AG04450 (cell line): ENCODE measurements at places on chromosomes 7 and 10.

GRCh38 chr10:5314840-5315239 lies 49.9 kb upstream of the UCN3 start:
- DNase-seq: no peak

DNA sequence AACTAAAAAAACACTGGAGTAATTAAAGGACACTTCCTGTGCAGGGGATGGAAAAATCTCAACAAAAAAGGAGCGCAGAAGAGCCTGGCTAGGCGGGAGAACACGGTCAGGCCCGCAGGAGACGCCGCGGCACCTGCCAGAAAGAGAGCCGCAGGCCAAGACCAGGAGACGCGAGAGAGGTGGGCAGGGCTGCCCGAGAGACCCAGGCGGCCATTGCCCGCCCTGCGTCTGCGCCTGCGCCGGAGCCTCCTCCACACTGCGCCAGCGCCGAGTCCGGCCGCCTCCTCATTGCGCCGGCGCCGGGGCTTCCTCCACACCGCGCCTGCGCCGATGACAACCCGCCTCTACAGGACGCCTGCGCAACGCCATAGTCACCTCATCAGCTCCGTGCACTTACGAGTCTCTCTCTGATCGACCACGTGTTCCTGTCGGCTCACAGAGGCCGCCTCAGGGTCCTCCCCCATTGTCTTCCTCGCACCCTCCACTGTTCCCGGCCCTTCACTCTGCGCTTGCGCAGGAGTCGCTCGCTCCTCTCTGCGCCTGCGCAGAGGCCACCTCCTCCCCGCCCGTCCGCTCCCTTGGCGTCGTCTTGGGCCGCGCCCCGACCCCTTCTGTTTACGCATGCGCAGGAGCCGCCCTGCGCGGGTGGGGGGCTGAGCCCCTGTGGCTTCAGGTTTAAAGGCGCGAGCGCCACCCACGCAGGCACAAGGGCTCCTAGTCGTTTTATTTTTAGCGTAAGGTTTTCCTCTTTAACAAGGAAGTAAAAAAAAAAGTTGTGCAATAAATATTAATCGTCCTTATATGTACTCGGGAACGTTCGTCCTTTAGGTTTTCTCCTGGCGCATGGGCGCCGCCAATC lies 43.2 kb upstream of the FAM20C start:
- peak; percentile 98 for DNase-seq

GRCh38 chr7:100356416-100357068 lies 1.4 kb upstream of the PILRB start:
- DNase-seq: no peak

GRCh38 chr7:47580811-47581331 lies 1.0 kb downstream of the TNS3 start:
- DNase-seq: no peak

DNA sequence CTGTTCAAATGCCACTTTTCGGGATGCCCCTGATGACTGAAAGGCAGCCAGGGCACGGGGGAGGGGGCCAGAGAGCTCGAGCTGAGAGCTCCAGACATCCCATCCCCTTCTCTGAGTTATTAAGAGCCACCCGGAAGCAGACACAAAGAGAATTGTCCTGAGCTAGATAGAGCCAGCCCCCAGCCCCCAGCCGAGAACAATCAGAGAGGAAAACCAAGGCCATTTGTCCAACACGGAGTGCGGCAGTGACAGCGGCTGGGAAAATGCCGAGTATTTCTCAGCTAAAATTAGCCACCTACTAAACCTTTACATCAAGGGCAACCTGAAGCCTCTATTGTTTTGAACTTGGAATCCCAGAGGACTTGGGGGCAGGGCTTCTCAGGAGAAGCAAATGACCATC lies 51.0 kb downstream of the UNC5B start:
- DNase-seq: no peak

DNA sequence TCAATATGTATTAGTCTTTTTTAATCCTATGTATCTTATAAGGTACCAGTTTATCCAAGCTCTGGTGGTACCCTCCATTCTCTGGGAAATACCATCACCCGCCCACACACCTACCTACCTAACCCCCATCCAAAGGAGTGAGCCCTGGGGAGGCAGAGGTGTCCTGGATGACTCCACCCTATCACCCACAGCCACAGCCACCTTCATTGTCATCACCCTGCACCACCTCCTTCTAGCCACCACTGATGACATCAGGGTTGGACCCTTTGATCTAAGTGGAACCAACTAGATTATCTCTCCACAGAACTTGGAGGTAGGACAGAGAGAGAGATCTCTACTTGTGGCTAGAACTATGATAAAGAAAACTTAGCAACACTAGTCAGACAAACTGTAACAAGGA lies 259.4 kb downstream of the PARD3 start:
- DNase-seq: no peak

DNA sequence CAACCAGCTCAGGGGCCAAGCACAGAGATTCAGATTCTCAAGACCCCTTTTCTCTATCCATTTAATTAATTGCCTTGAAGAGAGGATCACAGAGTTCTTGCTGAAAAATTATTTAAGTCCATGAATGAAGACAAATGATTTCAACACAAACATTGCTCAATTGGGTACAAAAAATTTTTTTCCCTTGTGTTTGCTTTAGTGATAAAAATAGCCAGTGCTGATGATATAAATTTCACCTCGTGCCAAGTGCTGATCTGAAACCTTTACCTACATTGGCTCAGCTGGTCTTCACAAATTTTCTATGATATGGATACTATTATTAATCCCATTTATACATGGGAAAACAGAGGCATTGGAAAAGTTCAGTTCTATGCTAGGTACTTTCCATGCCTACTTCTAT lies 377.1 kb downstream of the NRG3 start:
- no peak for DNase-seq

DNA sequence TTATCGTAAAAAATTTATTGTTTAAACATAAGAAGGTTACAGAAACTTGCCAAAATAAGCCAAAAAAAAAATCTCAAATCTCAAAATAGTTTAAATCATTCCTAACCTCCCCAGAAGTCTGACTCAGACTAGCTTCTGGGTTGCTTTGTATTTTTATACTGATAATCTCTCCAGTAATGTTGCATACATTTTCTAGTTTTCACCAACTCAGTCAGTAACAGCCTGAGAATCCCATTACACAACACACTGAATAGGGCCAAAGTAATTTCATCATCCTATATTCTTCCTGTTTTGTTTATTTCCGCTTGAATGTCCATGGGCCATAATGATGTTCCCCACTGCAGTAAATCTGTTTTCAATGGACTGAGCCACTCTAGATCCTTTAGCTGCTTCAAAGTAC lies 478.5 kb downstream of the GPAM start:
- no peak for DNase-seq

DNA sequence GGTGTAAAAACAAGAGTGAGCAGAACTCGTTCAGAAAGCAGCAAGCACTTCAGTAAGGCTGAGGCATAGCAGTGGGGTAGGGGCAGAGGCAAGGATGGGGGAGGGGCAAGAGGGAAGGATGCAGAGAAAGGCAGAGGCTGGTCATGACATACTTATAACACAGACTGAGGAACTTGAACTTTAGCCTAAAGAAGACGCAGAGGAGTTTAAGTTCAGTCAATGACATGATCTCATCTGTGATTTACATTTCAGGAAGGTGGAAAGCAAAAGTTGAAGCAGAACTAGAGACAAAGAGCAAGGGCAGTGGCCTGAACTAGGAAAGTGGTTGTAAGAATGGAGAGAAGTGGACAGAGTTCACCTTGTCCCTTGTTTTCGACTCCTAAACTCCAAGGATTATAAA lies 15.8 kb downstream of the MACC1 start:
- DNase-seq: no peak

GRCh38 chr10:59360605-59361405 lies 1.5 kb downstream of the FAM13C start:
- DNase-seq: no peak

DNA sequence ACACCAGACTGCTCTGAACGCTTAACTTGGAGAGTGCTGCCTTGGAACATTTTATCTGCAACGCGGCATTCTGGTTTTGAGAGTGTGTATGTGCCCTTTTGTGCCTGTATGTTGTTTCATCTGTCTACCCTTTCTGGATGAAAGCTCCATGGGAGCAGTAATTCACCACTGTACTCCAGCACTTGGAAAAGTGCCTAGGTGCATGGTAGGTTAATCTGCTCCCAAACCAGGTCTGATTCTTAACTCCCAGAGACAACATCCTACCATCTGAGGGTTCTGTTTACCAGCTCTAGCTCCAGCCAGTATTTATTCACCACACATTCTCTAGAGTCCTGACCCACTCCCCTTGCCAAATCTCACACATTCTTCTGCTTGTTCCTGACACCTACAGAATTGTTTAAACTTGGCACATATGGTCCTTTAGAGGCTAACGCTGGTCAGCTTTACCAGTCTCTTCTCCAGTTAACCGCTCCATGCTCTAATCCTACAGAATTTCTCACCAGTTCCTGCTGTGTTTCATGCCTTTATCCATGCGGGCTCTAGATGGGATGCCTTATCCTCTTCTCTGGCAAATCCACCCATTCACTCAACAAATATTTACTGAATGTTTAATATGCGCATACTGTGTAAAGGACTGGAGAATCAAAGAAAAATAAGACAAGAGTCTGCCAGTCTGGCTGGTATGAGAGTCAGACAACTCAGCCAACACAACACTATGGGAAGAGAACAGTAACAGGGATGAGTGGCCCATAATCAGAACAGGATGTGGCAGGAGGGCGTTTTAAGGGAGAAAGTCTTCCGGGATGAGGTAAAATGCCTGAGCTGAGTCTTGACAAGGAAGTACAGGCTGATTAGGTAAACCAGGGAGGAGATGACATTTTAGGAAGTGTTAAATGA lies 46.3 kb downstream of the MTPN start:
- no peak for DNase-seq

DNA sequence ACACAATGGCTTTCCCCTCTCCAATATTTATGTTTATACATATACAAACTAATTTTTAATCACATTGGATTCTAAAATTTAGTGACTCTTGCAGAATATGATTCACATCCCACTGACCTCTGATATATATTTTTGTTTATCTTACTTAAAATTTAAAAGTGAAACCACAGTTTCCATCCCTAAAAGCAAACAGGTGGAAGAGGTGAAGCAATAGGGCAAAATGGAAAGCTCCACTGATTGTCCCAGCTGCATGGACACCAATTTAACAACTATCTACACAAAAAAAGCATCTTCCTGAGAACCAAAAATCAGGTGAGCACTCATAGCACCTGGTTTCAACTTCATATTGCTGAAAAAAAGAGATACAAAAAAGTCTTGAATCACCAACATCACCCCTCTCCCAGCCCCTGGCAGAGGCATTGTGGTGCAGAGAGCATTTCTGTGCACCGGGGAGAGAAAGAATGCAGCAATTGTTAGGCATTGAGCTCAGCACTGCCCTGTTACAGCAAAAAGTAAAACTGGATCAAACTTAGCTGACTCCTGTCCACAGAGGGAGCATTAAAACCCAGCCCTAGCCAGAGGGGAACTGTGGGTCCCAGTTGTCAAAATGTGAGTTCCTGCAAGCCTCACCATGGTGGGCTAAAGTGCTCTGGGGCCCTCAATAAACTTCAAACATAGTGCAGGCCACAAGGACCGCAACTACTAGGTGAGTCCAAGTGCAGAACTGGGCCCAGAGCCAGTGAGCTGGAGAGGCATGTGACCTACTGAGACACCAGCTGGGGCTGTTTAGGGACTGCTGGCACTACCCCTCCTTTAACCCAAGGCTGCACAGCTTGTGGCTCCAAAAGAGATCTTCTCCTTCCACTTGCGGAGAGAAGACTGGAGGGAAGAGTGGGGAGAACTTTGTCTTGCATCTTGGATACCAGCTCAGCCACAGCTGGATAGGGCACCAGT lies 92.1 kb downstream of the SIRT1 start:
- no peak for DNase-seq

GRCh38 chr7:18109762-18110161 lies 82.1 kb upstream of the PRPS1L1 start:
- DNase-seq: no peak

GRCh38 chr7:41641011-41641664 lies 61.8 kb downstream of the INHBA start:
- DNase-seq: no peak

- no peak for DNase-seq
Observed at GRCh38 chr7:117012284-117012683, 59.0 kb downstream of the ST7 start.

GRCh38 chr7:134714470-134715205 lies 64.8 kb upstream of the CALD1 start:
- DNase-seq: no peak

GRCh38 chr7:1679326-1679965 lies 9.4 kb downstream of the ELFN1 start:
- DNase-seq: no peak

GRCh38 chr10:17046989-17047388 lies 82.6 kb downstream of the CUBN start:
- no peak for DNase-seq

- DNase-seq: no peak
Observed at GRCh38 chr10:34613491-34613890, 201.6 kb downstream of the PARD3 start.

GRCh38 chr10:988667-989545 lies 672 bp downstream of the GTPBP4 start:
- DNase-seq: no peak

DNA sequence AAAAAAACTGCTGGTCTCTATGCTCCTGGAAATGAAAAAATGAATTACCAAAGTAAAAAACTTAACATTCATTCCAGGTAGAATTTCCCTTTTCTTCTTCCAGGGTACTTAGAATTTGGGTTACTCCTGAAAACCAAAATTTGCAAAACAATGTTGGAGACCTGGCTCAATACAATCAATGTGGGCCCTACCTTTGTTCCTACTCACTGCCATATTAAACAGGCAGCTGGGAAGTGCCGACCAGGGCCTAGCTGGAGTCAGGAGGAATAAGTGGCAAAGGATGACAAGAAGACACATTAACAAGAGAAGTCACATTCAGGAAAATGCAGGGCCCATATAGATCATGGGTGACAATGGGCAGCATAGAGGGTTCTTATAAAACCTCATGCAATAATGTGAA lies 6.4 kb upstream of the AGK start:
- DNase-seq: no peak

DNA sequence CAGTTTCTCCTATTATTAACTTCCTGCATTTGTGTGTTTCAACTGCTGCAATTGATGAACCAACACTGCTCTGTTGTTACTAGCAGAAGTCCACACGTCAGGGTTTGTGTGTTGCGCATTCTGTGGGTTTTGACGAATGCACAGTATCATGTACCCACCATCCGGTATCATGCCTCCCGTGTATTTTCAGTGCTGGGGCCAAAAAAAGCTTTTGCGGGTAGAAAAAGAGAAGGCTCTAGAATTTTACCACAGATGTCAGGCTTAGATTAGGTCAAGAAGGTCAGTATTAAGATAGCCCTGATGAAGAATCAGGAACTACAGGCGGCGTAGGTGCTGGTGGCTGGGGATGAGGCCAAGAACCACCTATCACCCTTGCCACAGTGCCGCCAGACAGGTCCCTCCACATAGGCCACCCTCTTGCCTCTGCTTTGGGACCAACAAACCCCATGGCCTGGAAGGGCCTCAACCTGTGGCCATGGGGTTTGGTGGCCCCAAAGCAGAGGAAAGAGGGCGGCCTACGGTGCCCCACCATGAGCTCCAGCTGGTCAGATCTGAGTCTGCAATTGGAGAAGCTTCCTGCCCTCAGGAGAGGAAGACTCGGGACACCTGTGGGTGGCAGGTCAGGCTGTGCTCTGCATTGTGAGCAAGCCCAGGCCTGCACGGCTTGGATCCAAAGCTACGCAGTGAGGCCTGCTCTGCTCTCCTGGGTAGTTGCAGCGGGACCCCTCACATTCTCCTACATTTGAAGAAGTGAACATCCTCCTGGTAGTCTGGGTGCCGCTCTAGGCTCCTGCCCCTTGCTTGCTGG lies 71.9 kb downstream of the MKI67 start:
- no peak for DNase-seq

- DNase-seq: no peak
Observed at GRCh38 chr7:118436663-118437062, 212.2 kb downstream of the ANKRD7 start.
